ENCODE measurements at places on chromosomes 1 and 21.

DNA sequence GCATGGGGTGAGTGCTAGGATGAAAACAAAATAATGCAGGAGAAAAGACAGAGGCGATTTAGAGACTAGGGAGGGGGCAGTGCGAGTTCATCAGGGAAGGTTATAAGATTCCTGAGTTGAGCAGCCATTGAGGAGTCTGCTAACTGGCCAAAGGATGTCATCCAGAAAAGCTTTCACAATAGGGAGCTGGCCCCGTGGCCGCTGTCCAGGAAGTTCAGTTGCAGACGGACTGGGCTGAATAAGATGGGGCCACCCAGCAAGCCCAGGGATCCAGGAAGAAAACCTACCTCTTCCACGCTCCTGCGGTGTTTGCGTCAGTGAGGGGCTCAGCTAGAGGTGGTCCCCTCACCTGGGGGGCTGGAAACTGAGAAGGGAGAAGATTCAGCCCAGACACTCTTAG is 4.0 kb upstream of the PKP1 start:
- no peak for DNase-seq

GRCh38 chr1:46072975-46073374 is 59.5 kb downstream of the PIK3R3 start:
- DNase-seq, result no peak

DNA sequence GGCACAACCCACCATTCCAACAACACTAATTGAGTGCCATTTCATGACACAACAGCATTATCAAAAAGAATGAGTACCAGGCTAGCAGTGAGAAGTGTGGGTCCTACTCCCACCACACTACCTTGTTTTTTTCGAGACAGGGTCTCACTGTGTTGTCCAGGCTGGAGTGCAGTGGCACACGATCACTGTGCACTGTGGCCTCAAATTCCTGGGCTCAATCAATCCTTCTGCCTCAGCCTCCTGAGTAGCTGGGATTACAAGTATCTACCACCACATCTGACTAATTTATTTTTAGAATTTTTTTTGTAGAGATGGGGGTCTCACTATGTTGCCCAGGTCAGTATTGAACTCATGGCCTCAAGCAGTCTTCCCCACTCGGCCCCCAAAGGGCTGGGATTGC is 30.7 kb downstream of the CD247 start:
- DNase-seq, result no peak

DNA sequence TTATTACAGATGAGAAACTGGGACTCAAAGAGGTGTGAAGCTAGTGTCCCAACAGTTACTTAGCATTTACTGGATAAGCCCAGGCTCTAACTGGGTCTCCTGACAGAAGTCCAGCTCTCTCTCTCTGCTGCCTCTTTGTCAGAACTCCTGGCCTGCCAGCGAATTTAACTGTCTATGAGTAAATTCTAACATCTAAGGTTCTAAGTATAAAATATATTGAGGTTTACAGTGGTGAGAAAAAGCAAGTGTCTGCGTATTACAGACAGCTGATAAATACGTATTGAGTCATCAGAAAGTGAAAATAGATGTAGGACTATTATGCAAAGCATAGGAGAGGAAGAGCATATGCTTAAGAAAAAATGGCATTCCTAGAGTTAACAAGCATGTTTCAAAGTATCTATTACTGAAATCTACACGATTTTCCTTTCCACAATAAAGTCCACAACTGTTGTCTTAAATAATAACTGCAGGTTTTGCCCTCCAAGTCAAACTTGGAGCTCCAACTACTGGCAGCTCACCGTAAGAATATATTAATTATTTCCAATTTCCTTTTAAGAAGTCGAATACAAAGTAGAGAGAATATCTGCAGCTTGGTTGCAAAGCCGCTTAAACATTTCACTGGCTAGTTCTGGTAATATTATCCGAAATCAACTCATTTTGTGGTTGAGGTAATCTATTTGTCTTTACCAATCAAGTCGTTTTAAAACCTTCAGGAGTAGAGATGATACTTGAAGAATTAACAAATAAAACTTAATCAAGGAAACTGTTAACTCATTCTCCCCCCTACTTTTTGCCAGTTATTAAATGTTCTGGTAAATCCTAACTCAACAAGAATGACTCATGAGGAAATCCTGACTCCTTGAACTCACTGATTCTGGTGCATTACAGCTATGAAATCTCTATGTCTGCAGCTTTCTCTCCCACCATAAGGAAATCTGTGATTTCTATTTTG is 1.4 kb upstream of the RGS2 start:
- no peak for DNase-seq

- DNase-seq, result no peak
Observed at GRCh38 chr1:64775113-64775512, 30.2 kb downstream of the RAVER2 start.

DNA sequence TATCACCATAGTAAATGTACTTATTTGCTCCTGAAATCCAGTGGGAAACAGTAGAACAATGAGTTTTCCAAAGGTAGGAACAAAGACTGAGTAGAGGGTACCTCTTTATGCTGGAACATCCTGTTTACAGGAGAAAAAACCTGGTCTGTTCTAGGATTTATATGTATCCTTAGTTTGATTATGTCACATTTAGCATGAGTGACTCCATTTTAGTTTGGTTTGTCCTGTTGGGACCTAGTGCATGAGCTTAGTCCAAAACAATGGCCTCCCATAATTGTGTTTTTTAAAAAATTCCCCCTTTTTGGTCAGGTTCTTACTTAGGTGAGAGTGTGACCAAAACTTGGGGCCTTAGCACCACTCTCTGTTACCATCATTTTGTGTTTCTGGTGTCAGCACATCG is 3.5 kb upstream of the MRPL55 start:
- DNase-seq, result no peak

DNA sequence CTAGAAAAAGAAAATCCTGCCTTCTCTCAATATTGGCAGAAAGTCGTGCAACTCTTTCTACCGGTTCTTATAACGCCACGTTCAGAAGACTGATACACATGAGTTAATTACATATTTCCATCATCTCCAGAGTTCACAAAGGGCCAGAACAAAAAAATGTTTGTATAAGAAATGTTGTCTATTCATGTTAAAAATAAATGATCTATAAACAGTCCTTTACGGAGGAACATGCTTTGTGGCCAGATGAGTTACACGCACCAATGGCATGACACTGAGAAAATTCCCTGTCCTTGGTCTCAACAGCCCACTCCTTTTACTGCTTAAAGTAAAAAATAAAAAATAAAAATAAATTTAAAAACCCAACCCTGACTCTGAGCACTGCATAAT is 29.5 kb downstream of the C2CD2 start:
- DNase-seq, result no peak

GRCh38 chr1:22457345-22457744 is 5.7 kb downstream of the ZBTB40 start:
- DNase-seq, result no peak

DNA sequence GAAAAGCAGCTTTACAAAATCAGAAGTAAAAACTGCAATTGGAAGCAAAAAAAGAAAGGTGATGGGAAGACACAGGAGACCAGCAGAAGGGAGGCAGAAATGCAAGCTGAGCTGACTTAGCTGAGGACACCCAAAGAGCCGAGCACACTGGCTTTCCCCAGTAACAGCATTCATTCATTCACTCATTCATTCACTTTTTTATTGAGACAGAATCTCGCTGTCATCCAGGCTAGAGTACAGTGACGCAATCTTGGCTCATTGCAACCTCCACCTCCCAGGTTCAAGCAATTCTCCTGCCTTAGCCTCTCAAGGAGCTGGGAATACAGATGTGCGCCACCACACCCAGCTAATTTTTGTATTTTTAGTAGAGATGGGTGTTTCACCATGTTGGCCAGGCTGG is 8.2 kb downstream of the ANGPTL7 start:
- DNase-seq, result no peak

DNA sequence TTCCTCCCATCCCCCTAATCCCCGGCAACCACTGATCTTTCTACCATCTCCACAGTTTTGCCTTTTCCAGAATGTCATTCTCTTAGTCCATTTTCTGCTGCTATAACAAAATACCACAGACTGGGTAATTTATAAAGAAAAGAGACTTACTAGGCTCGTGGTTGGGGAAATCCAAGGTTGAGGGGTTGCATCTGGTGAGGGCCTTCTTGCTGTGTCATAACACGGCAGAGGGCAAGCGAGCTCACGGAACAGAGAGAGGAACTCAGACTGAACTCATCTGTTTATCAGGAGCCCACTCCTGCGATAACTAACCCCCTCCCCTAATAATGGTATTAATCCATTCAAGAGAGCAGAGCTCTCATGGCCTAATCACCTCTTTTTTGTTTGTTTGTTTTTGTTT is 52.0 kb downstream of the RUNX3 start:
- no peak for DNase-seq

DNA sequence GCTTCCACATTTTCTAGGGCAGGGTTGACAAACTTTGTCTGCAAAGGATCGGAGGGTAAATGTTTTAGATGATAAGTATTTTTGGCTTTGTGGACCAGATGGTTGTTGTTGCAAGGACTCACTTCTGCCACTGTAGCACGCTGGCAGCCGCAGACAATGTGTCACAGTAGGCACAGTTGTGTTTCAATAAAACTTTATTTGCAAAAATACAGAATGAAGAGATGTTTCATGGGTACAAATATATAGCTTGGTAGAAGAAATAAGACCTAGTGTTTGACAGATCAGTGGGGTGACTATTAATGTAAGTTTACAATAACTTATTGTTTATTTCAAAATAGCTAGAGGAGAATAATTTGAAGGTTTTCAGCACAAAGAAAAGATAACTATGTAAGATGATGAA is 127.8 kb downstream of the GRIK3 start:
- DNase-seq, result no peak

DNA sequence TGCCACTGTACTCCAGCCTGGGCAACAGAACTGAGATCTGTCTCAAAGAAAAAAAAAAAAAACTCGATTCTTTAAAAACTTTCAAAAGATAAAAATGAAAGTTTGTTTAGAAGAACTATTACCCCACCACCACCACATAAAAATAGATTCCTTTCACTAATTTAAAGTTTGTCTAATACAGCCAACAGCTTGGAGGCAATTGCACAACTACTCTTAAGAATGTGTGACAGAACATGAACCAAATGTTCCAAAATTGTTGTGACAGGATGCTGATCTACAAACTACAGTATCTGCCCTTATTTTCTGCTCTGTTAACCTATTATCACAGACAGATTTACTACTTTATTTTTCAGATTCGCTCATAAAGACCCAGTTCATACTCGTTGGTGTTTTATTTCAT is 5.5 kb upstream of the TGFBR3 start:
- no peak for DNase-seq

DNA sequence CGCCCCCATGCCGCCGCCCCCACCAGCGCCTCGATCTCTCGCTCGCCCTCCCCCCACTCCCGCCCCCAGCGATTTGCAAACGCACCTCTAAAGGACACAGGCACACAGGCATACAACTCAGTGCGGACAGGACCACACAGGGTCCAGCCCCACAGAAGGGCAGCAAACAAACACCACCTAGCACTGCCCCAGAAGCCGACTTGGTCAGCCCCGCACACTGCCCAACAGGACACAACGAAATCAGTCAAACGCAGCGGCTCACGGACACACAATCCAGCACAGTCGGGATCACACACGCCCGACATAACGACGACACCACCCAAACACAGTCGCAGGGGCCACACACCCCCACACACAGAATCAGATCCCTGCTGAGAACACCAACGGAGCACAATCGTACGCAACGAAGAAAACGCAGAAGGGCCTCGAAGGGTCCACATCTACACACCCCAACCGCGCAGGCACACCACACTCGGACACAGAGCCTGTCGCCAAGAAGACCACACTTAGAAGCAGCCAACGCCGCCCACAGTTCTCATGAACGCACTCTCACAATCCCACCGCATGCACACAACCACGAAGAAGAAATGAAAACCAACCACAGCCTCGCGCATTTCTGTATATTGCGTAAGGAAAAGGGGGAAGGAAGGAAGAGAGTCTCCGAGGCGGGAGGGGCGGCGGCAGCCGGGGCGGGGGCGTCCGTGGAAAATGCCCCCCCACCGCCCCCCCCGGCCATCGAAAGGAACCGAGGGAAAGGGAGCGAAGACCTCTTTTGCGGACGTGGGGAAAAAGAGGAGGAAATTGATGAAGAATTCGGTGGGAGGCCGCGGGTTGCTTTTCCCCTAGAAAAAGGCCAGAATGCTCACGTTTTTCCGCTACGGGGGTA is 481 bp downstream of the TAL1 start:
- DNase-seq, result no peak

GRCh38 chr1:2598329-2598931 is 11.9 kb downstream of the PRXL2B start:
- no peak for DNase-seq

DNA sequence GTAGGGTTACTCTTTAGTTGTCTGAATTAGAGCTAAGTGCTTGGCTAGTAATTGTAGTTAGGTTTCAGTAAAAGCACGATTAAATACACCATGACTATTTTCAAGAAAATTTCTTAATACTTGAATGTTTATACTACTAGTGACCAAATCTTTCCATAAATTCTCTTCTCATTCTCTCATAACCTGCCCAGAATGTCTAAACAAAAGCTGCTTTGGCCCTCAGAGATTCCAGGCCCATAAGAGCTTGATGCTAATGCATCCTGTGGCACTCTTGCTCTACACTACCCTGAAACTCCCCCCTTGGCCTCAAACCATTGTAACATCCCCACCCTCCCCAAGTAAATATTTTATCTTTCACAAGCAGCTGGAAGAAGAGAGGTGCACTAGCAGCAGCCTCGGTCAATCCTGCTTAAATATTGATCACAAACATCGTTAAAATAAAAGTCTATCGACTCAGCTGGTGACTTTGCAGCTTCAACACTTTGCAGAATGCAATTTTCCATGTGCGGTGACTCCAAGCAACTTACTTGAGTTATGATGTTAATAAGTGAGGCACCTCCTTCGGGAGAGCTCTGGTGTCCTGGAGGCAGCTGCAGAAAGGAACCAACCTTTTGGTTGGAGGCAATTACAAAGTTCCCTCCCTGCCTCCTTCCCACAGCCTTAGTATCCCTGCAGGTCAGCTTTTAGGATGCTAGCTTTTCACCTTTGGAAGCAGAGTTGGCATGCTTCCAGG is 315.6 kb upstream of the PLXNA2 start:
- no peak for DNase-seq

GRCh38 chr1:204001166-204001901 is 71.6 kb upstream of the SOX13 start:
- DNase-seq, result no peak

DNA sequence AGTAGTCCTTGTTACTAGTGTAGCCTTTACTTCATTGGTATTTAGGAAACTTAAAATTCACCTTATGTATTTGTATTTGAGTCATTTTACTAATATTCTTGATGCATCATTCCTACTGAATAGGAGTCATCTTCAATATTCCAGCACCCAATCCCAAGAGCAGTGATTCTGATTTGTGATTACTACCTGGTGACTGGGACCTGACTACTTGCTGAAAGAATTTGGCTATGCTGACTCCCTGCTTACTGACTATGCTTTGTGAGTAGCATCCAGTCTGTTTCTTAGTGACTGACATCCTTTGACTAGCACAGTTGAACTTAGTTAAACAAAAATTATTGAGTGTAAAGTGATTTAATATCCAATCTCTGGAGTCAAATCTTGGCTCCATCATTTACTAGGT is 129.9 kb upstream of the NEGR1 start:
- DNase-seq, result no peak
